ENCODE measurements at places on chromosomes 5 and 9. TPM values are rescaled to one million over a fixed set of nuclear protein-coding genes. Genes with fewer than 3 reads are reported as not detected.
A peak's percentile ranks its signal among the peaks of the same experiment; 100 is the strongest.

DNA sequence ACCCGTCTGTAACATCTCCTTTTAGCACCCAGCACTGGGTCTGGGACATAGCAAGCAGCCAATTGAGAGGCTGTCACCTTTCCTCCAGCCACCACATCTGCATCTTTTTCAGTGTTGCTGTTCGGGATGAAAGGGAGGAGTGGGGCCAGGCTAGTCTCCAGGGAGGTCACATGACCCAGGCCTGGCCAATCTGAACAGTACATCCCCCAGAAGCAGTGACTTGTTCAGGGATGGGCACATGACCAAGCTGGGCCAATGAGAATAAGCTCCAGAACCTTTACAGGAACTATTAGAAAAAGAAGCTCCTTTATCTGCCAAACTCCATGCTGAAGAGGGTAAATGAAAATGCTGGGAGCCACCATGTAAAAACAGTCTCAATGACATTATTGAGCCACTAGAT is 359.0 kb downstream of the SLIT3 start:
- no peak for DNase-seq

DNA sequence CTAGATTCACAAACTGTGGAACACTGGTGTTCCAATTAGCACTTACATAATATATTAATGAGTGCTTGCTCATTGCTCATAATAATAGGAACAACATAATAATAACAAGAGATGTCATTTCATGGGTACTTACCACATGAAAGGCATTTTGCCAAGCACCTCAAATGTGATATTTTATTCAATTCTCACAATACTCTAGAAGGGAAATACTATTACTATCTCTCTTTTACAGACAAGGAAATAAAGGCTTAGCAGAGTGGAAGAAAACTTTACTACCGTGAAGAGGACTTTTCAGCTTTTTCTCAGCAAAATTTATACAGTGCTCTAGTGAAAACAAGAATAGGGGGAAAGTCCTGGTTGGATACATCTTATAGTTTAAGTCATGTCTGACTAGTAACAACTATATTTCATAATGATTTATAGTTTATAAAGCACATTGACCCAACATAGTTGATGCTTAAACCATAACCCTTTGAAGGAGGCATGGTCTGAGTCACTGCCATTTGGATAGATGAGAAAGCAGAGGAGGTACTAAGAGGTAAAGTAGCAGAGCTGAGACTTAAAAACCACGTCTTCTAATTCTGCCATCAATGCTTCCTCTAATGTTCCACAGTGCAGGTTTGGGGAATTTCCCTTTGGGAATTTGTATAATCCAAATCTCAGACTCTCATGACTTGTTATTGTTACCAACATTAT is 124.7 kb downstream of the CEP120 start:
- DNase-seq: no peak

DNA sequence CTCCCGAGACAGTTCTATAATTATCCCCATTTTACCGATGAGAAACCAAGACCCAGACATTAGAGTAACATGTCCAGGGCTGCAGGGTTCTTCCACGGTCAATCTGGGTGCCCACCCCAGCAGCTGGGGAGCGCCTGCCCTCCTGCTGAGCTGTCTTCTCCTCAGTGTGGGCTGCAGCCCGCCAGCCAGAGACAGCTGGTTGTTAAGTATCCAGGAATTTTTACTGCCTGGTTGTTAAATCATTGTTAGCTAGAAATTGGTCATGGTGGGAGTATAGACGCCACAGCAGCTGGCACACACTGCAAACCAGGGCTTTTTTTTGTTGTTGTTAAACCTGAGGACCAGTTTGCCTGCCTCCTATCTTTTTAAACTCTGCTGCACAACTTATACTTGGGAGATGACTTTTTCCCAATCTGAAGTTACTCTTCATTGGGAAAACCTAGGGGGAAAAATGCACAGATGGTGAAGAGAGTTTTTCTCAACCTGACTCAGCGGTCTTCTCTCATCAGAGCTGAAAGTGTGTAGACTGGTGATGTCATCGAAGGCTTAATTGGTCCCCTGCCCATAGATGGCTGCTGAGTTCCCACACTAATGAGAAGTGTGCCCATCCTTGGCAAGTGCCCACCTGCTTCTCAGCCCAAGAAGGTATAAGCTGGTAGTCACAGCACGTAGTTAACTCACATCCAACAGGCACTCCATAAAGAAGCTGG is 208.6 kb downstream of the DRD1 start:
- no peak for DNase-seq

GRCh38 chr5:40273936-40274335 is 405.8 kb upstream of the PTGER4 start:
- DNase-seq: no peak

DNA sequence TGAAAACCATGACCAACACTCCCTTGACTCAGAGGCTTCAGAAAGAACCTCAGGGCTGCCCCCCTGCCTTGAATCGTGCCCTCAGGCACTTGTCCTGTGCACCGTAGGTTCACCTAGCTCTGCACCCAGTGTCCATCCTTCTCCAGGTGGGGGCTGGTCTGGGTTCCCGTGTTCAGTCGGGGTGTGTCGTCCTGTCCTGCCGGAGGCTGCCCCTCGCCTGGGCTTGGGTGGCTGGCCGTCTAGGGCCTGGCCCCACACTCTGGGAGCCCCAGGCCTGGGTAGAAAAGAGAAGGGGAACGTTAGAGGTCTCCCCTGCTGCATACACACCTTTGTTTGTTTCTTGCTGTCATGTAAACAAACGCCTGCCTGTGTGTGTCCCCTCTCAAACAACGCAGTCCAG is 29.3 kb downstream of the CATSPER3 start:
- no peak for DNase-seq

DNA sequence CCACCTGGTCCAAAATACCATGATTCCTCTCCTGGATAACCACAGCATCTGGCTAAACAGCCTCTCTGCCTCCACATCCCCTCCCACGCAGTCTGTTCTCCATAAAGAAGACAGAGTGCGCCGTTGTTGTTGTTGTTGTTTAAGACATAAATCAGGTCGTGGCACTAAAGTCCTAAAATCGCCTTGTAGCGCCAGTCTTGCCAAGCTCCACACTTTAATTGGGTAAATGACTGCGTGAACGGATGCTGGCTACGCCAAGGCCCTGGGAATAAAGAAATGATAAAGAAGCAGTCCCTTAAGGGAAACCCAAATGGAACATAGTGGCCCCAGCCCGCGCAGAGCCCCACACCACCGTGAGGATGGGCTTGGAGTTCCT is 364 bp upstream of the SFXN1 start:
- DNase-seq: no peak

- peak; percentile 97 for DNase-seq
These were observed 38.0 kb downstream of the CREBRF start for GRCh38 chr5:173094012-173094661.

DNA sequence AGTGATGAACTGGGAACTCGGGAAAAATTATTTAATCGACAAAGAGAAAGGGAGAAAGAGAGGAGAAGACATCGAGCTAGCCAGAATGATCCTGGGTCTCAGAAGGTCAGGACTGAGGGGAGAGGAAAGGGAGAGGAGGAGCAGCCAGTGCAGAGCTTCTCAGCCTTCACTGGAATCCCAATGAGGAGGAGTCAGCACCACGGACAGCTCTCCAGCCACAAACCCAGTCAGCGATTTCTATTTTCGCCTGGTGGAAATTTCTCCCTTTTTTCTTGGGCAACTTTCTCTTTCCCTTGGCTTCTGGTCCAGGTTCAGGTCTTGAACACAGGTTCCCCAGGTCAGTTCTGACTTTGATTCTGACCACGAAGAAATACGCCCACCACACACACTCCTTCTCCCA is 1.6 kb upstream of the BRINP1 start:
- no peak for DNase-seq

DNA sequence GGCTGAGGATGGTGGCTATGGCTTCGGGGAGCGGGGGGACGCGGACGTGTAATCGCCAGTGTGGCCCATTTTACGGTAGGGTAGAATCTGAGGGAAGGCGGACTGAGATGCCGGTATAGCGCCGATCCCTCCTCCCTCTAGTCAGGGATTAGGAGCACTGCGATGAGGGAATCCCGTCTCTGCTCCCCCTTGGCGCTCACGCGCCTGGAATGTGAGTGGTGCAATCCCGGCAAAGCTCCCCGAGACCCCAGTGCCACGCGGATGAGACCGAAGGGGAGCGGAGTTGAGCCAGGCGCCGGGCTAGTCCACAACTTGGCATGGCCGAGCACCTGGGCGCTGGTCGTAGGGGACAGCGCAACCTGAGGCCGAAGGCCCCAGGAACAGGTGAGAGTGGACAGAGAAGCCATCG is 2.2 kb downstream of the NPR3 start:
- DNase-seq: no peak

GRCh38 chr9:110330484-110331105 is 7.1 kb downstream of the TXNDC8 start:
- DNase-seq: no peak

DNA sequence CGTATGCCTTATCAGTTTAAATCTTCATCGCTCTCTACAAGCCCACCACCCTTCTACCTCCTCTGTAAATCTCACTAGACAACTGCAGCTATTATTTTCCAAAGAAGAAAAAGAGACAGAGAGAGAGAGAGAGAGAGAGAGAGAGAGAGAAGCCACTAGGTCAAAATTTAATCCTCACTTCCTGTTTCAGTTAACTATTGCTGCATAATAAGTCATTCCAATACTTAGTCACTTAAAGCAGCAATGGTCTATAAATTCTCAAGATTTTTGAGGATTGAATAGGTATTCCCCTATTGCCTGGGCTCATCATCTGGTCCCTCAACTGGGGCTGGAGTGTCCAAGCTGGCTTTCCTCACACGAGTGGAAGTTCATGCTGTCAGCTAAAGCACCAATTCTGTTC is 68.8 kb downstream of the ITGA1 start:
- DNase-seq: no peak

- DNase-seq: no peak
These were observed 24.7 kb downstream of the POU4F3 start for GRCh38 chr5:146363161-146363874.

DNA sequence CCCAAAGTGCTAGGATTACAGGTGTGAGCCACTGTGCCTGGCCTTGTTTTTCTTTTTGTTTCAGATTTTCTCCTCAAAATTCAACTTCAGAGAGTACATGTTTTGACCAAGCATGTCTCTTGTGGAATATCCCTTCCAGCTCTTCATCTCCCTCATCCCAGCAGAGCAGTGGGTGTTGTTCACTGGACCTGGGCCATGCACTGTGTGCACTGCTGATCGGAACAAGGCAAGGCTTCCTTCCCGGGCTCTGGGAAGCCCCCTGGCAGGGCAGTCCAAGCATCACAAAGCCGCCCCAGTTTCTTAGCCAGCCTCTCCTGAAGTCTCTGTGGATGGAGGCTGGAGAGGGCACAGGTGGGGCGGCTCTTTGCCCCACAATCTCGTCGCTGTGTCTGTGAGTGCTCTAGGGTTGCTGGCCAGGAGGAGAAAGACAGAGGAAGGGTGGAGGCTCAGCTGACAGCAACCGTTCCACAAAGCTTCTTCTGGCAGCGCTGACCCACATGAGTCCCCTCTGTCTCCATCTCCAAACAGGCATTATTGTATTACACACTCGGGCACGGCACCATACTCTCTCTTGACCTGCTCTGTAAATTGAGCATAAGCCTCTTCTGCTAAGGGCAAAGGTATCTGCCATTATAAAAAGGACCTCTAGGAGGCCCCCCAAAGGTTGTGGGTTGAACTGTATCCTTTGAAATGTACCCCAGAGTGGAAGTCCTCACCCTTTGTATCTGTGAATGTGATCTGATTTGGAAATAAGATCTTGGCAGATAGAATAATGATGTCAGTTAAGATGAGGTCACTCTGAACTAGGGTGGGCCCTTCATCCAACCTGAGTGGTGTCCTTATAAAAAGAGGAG is 89.6 kb downstream of the TARS1 start:
- no peak for DNase-seq

GRCh38 chr5:134527961-134528424 is 2.5 kb downstream of the JADE2 start:
- DNase-seq: no peak

- DNase-seq: no peak
These were observed 622.8 kb downstream of the PSAT1 start for GRCh38 chr9:78919701-78920100.

DNA sequence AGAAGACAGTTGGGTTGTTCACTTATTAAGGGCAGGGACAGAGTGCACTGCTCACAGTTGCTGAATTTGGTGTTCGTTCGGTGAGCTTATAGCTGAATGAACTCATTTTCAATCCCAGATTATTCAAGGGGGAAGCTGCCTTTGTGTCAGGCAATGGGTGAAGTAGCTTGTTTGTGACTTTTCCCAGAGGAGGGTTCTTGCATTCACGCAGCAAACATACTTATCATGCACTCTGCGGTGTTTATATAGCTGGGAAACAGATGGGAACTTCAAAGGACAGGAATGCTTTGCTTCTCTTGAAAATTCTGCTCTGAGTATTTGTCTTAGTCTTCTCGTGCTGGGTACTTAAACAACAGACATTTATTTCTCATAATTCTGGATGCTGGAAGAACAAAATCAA is 64.7 kb upstream of the ABCA1 start:
- DNase-seq: peak; percentile 24

DNA sequence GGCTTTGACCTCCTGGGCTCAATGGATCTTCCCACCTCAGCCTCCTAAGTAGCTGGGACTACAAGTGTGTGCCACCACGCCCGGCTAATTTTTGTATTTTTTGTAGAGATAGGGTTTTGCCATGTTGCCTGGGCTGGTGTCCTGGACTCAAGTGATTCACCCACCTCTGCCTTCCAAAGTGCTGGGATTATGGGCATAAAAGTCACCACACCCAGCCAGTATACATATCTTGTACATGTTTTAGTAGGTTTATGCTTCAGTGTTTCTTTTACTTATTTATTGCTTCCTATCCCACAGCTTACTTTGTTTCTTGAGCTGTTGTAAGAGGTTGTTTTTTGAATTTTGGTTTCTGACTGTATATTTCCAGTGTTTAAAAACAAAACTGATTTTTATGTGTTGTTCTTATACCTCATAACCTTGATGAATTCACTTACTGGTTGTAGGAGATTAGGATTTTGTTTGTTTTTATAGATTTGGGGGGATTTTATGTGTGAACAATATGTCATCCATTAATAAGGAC is 12.9 kb downstream of the FBXW5 start:
- no peak for DNase-seq

GRCh38 chr5:21765406-21765805 is 1087.7 kb downstream of the CDH12 start:
- DNase-seq: no peak

GPX3 gene
- total RNA-seq: 3.5 TPM

IL9 gene
- total RNA-seq: not detected

SHISAL2B gene
- total RNA-seq: not detected

KLF4 gene
- 1.5 TPM for total RNA-seq

CTXN3 gene
- not detected for total RNA-seq

SH3GLB2 gene
- total RNA-seq: 55.8 TPM

TRAF1 gene
- 2.0 TPM for total RNA-seq

UBQLN1 gene
- 110 TPM for total RNA-seq

AMBP gene
- not detected for total RNA-seq

Measured in endothelial cell of umbilical vein (primary cell).